ENCODE measurements at places on chromosomes 7 and 10.

GRCh38 chr10:10788761-10789160 is 228.9 kb upstream of the CELF2 start:
- no peak for DNase-seq

DNA sequence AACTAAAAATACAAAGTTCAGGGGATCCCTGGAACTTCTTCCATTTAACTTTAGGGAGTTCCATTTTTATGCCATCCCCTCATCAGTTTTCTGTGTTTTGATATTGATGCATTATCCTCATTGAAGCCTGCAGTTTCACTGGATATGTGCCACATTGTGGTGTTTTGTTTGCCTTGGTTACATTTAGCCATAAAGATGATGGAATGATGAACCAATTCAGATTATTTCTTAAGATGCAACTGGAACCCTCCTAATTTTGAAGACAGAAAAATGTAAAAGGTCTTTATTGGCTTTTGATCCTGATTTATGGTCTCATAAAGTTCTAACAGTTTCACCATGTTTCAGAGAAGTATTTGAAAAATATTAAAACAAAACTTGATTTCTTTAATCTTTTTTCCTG is 314.2 kb upstream of the KLF6 start:
- no peak for DNase-seq

GRCh38 chr10:132134241-132135052 is 52.3 kb upstream of the DPYSL4 start:
- DNase-seq, result no peak

DNA sequence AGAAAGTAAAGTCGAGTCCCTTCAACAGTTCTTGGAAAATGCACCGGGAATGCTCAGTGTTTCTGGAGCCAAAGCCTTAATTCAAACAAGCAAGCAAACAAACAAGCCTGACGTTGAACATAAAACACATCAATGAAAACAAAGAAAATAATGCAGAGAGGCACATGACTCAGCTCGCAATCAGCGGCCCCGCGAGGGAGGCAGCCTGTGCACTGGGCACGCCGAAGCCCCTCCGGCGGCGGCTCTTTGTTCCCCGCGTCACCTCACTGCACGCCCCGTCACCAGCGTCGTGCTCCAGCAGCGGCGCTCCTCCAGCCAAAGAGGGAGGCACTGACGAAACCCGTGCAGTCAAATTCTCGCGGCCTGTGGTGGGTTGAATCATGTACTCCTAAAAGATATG is 151.5 kb downstream of the DNAJB6 start:
- DNase-seq, result no peak

- no peak for DNase-seq
Observed at GRCh38 chr7:4129481-4130122, 552.5 kb upstream of the FOXK1 start.

GRCh38 chr10:100364735-100365391 is 17.8 kb downstream of the SCD start:
- DNase-seq, result no peak

GRCh38 chr10:84214612-84215235 is 10.6 kb downstream of the LRIT2 start:
- no peak for DNase-seq
